ENCODE measurements at places on chromosomes 5 and 9. TPM values are rescaled to one million over a fixed set of nuclear protein-coding genes. Genes with fewer than 3 reads are reported as not detected.

GRCh38 chr9:100595391-100596199 is 17.7 kb downstream of the CAVIN4 start:
- H3K27me3 ChIP-seq, result peaks cover 9% of the 10 kb centered on the region
- no peaks in the 10 kb centered on the region for H3K36me3 ChIP-seq
- DNase-seq, result no peak
- H3K4me1 ChIP-seq, result peaks cover 10% of the 10 kb centered on the region
- no peak overlapping the region for H3K4me3 ChIP-seq

- H3K27me3 ChIP-seq, result no peaks in the 10 kb centered on the region
- H3K4me1 ChIP-seq, result no peaks in the 10 kb centered on the region
- H3K36me3 ChIP-seq, result no peaks in the 10 kb centered on the region
- no peak overlapping the region for H3K27ac ChIP-seq
These were observed 150.1 kb upstream of the ADAMTS16 start for GRCh38 chr5:4990017-4990416.

DNA sequence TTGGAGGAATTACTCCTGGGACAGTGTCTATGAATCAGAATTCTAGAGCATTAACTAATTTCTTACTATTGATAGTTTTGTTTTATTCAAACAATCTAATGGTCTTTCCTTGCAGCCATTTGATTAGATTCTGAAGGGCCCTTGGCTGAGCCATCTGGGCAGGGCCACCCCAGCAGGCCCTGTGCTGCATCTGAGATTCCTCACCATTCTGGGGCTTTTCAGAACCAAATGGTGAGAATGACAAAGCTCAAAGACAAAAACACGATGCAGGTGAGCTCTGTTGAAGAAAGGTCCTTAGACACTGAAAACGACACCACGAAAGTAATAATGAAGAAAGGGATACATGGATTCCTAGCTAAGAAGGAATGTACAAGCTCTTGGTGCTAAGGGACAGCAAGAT is 321.0 kb upstream of the IRX4 start:
- no peaks in the 10 kb centered on the region for H3K4me1 ChIP-seq
- no peaks in the 10 kb centered on the region for H3K36me3 ChIP-seq
- H3K4me3 ChIP-seq, result no peak overlapping the region
- no peaks in the 10 kb centered on the region for H3K27me3 ChIP-seq
- no peak for DNase-seq

GRCh38 chr9:16708656-16709435 is 161.6 kb downstream of the BNC2 start:
- no peak for DNase-seq
- H3K4me1 ChIP-seq, result no peaks in the 10 kb centered on the region
- H3K27me3 ChIP-seq, result no peaks in the 10 kb centered on the region
- H3K4me3 ChIP-seq, result no peak overlapping the region
- H3K27ac ChIP-seq, result no peak overlapping the region
- H3K36me3 ChIP-seq, result no peaks in the 10 kb centered on the region

DNA sequence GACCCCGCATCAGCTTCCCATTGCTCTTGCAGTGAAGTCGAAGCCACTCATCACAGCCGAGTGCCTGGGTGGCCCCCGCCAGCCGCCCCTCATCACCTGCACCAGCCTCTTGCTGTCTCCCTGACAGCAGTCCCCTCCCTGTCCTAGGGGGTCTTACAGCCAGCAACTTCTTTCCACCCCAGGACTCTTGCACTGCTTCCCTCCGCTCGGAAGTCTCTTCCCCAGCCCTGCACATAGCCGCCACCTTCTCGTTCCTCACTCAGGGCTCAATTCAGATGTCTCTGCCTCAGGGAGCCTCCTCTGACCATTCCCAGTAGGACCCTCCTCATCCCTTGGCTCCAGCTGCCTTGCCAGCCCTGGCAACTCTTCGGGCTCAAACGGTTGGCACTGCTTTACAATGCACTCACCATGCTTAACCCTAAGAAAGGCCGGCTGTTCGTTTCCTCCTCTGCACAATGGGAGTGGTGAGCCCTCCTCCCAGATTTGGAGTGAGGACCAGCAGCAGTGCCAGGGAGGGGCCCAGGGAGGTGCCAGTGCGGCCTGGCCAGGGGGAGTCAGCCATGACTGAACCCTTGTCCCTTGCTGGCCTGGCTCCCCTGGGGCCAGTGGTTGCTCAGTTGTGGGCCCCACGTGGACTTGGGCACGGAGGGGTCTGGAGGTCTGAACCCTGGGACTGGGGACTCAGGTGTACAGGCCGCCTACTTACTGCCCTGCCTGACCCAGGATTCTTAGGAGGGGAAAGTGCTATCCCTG is 6.1 kb downstream of the TCF7 start:
- H3K4me3 ChIP-seq, result no peak overlapping the region
- no peak for DNase-seq
- peaks cover 20% of the 10 kb centered on the region for H3K27me3 ChIP-seq

GRCh38 chr9:74556685-74557084 is 59.5 kb downstream of the RORB start:
- H3K36me3 ChIP-seq, result no peaks in the 10 kb centered on the region
- no peak overlapping the region for H3K4me3 ChIP-seq
- no peak for DNase-seq
- H3K27me3 ChIP-seq, result no peaks in the 10 kb centered on the region
- H3K27ac ChIP-seq, result no peak overlapping the region

DNA sequence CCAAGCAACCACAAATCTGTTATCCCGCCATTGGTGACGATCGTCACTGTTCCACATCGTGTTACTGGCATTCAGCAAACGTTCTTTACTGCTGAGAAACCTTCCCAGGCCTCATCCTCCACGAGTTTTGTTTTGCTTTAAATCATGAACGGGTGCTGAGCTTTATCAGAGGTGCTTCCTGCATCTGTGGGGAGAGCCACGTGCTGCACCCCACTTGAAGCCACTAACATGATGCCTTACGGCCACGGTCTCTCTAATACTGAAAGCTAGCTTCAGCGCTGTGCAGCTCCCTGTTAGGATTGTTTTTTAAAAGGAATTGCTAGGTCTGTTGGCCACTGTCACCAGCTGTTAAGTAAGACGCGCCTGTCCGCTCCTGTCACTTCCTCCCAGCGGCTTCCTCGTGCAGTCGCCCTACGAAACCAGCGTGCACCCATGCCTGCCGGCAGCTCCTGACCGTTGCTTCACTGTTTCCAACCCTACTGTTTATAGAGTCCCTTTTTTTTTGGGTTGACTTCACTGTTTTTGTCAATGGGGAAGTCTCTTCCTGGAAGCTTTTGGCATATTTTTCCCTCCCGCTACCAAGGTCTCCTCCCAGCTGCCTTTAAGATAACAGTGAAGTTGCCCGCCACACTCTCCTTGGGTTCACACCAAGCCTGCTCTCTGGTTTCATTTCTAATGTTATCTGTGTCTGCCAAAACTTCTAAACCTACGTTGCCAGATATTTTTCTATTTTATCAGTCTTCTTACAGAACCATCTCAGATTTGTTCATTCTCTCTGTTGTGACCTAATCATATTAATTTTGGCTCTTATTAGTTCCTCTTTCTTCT is 20.3 kb downstream of the LPCAT1 start:
- H3K4me3 ChIP-seq, result no peak overlapping the region
- peaks cover 26% of the 10 kb centered on the region for H3K36me3 ChIP-seq
- H3K27ac ChIP-seq, result peak overlapping the region; percentile 96
- no peaks in the 10 kb centered on the region for H3K27me3 ChIP-seq

Gene TBC1D2
- polyA plus RNA-seq, result 34.4 TPM

DNA sequence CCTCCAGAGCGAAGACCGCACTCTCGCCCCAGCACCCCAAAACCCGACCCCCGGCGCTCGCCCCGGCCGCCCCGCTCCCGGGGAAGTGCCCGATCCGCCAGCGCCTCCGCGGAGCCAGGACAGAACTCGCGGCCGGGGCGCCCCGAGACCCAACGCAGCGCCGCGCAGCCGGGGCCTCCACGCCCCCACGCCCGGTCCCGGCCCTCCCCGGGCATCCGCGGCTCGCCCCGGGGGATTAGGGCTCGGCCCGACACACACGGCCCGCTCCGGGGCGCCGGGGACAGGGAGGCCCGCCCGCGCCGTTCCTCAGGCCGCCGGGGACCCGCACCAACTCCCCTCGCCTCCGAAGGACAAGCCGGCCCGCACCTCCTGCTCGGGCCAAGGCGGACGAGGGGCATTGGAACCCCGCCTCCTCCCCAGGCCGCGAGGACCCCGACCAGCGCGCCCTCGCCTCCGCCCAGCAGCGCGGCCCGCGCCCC is 544 bp downstream of the FNBP1 start:
- peak overlapping the region; percentile 85 for H3K27ac ChIP-seq
- no peak for DNase-seq
- H3K4me3 ChIP-seq, result peak overlapping the region; percentile 96
- H3K27me3 ChIP-seq, result no peaks in the 10 kb centered on the region
- H3K36me3 ChIP-seq, result no peaks in the 10 kb centered on the region
- peaks cover 83% of the 10 kb centered on the region for H3K4me1 ChIP-seq

DNA sequence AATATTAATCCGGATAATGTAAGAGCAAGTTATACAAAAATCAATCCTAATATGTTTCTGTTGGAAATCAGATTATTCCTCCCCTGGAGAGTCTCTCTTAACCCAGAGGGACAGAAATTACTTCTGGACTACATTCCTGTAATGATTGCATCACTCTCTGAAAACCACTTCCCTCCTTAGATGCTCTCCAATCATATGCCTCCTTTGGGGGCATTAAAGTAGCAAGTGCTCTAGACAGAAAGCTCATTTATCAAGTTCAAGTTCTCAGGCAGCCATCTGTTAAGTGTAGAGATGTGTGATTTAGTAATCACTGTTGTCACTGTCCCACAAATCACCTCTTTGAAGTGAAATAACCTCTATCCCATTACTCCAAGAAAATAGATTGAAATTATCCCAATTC is 247.1 kb downstream of the SLCO4C1 start:
- H3K36me3 ChIP-seq, result no peaks in the 10 kb centered on the region
- no peaks in the 10 kb centered on the region for H3K4me1 ChIP-seq
- H3K27ac ChIP-seq, result no peak overlapping the region
- DNase-seq, result no peak
- no peak overlapping the region for H3K4me3 ChIP-seq

GRCh38 chr5:143843461-143843860 is 31.5 kb downstream of the HMHB1 start:
- H3K4me3 ChIP-seq, result no peak overlapping the region
- H3K36me3 ChIP-seq, result no peaks in the 10 kb centered on the region
- no peak overlapping the region for H3K27ac ChIP-seq

DNA sequence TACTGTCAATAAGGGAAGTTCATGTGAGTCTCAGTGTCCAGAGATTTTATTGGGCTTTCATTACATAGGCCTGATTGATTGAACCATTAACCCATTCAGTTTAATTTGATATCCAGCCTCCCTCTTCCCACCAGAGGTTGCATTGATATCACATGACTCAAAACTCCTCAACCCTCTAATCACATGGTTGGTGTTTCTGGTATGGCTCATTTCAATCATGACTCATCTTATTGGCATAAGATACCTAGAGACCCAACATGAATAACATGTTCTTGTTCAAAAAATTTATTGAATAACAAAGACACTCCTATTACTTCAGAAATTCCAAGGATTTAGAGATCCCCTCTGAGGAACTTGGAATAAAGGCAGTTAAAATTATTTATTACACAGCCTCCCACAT is 982.2 kb downstream of the TLE1 start:
- H3K27me3 ChIP-seq, result no peaks in the 10 kb centered on the region
- H3K4me1 ChIP-seq, result no peaks in the 10 kb centered on the region
- no peak overlapping the region for H3K4me3 ChIP-seq
- no peaks in the 10 kb centered on the region for H3K36me3 ChIP-seq
- DNase-seq, result no peak

DNA sequence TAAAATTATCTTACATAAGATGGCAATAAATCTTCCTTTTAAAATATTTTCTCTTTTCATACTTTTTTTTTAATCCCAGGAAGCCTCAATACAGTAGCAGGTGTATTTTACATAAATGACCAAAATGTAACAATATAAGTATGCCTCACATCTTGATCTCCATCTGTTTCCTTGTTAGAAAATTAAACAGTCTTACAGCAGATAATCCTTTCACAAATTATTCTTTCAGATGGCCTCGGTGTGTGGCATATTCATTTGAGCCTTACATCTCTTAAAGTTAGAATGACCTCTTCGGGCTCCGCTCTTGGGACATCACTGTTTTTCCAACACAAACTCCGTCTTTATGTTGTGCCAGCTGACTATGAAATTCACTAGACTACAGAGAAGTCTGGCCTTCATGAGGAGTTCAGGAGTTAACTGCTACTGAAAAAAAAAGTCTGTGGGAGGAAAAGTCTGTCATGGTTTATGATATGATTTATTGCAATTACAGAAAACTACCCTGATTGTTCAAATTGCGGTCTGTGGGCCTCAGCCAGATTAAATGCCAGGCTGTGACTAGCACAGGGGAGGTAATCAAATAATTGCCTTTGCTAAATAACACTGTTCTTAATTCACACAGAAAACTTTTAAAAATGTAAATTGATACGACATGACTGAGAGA is 292.9 kb upstream of the PUM3 start:
- H3K27me3 ChIP-seq, result peaks cover 5% of the 10 kb centered on the region
- no peak overlapping the region for H3K27ac ChIP-seq

Gene DMRT3
- polyA plus RNA-seq, result not detected

- no peak overlapping the region for H3K4me3 ChIP-seq
- H3K36me3 ChIP-seq, result no peaks in the 10 kb centered on the region
- H3K27ac ChIP-seq, result no peak overlapping the region
- DNase-seq, result no peak
These were observed 177.3 kb upstream of the RAD23B start for GRCh38 chr9:107105784-107106183.

Gene SLC25A2
- not detected for polyA plus RNA-seq

GRCh38 chr9:1261266-1261665 is 211.1 kb downstream of the DMRT2 start:
- no peak overlapping the region for H3K27ac ChIP-seq
- H3K4me3 ChIP-seq, result no peak overlapping the region
- no peaks in the 10 kb centered on the region for H3K27me3 ChIP-seq
- no peaks in the 10 kb centered on the region for H3K36me3 ChIP-seq
- H3K4me1 ChIP-seq, result no peaks in the 10 kb centered on the region
- DNase-seq, result no peak

GRCh38 chr9:35611230-35611797 is 6.3 kb downstream of the TESK1 start:
- H3K27ac ChIP-seq, result no peak overlapping the region
- H3K36me3 ChIP-seq, result peaks cover 28% of the 10 kb centered on the region
- H3K4me3 ChIP-seq, result no peak overlapping the region
- DNase-seq, result peak; percentile 59
- peaks cover 7% of the 10 kb centered on the region for H3K4me1 ChIP-seq

- peaks cover 13% of the 10 kb centered on the region for H3K36me3 ChIP-seq
- DNase-seq, result no peak
- H3K27me3 ChIP-seq, result no peaks in the 10 kb centered on the region
- H3K4me3 ChIP-seq, result no peak overlapping the region
- H3K27ac ChIP-seq, result no peak overlapping the region
These were observed 14.6 kb downstream of the DAPK1 start for GRCh38 chr9:87512311-87512710.

- H3K36me3 ChIP-seq, result no peaks in the 10 kb centered on the region
- no peak for DNase-seq
- peaks cover 22% of the 10 kb centered on the region for H3K4me1 ChIP-seq
- H3K27ac ChIP-seq, result no peak overlapping the region
- no peak overlapping the region for H3K4me3 ChIP-seq
- H3K27me3 ChIP-seq, result no peaks in the 10 kb centered on the region
These were observed 2.9 kb downstream of the IFNE start for GRCh38 chr9:21479152-21479702.

Gene ENC1
- 9.9 TPM for polyA plus RNA-seq

Gene AK1
- polyA plus RNA-seq, result 5.1 TPM
